ENCODE measurements at places on chromosomes 5 and 9.

DNA sequence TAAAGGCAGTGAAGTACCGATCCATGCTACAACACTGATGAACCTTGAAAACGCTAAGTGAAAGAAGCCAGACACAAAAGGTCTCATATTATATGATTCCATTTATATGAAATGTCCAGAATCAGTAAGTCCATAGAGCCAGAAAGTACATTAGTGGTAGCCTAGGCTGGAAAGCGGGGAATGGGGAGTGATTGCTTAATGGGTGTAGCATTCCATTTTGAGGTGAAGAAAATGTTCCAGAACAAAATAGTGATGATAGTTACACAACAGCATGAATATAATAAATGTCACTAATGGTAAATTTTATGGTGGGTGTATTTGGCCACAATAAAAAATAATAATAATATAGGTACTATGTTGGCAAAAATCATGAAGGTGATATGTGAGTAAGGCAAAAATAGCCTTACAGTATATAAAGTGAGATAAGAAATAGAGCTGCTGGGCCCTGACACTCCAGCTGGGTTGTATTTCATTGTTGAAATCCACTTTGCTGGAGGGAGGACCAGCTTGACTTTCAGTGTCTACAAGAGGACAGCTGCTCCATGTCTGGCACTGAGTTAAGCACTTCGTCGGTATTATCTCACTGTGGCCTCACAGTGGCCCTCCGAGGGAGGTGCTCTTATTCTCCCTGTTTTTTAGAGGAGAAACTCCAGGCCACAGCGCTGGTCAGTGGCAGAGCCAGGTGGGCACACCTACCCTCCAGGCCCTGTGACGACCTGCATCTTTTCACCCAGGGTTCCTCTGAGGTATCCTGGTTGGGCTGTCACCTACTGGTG is 22.4 kb upstream of the ANGPTL2 start:
- DNase-seq: no peak

- no peak for DNase-seq
Observed at GRCh38 chr9:125844611-125845010, 97.4 kb downstream of the PBX3 start.

DNA sequence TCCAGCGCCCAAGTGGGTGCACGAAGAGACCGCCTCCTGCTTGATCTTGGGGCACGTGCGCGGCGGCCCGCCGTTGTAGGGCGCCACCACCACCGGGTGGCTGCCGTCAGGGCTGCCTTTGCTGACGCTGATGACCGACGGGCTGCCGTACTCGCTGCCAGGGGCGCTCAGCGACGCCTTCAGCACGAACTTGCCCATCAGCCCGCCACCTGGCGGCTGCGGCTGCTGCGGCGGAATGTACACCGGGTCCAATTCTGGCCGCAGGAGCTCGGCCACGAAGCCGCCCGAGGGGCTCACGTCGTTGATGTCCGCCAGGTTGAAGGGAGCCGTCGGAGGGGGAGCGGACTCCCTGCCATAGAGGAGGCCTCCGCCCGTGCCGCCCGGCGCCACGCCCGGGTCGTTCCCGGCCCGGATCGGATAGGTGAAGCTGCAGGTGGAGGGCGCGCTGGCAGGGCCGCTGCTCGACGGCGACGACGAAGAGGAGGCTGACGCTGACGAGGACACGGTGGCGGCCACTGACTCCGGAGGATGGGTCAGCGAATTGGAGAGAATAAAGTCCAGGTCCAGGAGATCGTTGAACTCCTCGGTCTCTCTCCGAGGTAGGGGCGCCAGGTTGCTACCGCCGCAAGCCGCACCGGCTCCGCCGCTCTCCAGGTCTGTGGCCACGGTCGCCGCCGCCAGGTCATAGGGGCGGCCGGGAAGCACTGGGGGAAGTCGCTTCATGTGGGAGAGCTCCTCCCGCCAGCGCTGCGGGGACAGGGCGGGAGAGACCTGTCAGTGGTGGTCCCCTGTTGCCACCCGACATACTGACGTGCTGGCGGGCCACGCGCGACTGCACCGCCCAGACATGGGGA is 1.8 kb downstream of the KLF4 start:
- peak; percentile 60 for DNase-seq

GRCh38 chr9:134243778-134244467 is 79.6 kb upstream of the RNU6ATAC start:
- DNase-seq: no peak

- DNase-seq: peak; percentile 18
Observed at GRCh38 chr9:77021291-77021894, 1.9 kb downstream of the FOXB2 start.

DNA sequence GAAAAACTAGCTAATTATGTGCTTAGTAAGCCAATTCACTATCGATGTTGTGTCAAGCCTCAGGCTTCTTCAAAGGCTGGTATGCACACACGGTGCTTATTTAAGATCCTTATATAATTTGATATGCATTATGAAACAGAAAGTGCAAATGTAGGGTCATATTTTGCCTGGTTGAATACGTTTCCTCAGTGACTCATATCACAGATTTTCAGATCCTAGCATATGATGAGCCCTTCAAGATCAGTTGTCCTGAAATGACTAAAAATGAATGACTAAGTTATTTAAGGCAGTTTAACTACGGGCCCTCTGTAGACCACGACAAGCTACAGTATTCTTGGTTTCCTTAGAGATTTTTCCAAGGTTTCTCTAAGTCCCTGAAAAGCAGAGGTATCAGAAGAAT is 778.3 kb downstream of the PRELID2 start:
- no peak for DNase-seq

DNA sequence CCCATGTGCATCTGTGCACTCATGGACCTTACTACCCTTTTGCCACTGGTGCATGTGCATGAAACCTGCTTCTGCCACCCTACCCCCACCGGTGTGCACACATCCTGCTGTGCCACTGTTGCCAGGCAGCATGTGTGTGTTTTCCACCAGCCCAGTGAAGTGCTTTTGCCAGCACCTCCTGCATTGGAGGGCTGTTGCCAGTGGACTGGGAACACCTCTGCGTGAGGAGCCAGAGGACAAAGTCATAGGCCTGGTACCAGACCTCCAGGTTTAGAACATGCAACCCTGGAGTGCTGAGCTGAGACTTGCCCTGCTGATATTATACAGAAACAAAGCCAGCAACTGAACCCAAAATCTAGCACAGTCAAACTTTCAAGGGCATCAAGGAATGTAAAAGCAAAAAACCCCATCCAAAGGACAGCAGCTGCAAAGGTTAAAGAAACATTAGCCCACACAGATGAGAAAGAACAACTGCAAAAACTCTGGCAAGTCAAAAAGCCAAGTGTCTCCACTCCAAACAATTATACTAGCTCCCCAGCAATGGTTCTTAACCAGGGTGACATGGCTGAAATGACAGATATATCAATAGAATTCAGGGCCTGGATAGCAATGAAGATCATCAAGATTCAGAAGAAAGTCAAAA is 70.6 kb upstream of the PTPN3 start:
- no peak for DNase-seq

DNA sequence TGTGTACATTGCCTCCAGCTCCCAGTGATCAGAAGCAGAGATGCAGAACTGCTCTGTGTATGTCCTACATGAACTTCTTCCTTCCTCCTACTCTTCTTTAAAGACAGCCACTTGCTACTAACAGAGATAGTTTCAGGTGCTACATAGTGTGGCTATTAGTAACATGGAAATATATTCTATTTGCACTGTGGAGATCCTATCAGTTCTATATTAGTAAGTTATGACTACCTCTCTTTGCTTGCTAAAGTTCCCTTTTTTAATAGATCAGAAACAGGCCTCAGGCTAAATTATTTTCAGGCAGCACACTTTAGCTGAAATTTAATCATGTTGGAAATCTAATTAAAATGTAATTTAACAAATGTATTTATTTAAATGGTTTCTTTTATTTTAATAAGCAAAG is 64.4 kb upstream of the TNFSF8 start:
- no peak for DNase-seq

DNA sequence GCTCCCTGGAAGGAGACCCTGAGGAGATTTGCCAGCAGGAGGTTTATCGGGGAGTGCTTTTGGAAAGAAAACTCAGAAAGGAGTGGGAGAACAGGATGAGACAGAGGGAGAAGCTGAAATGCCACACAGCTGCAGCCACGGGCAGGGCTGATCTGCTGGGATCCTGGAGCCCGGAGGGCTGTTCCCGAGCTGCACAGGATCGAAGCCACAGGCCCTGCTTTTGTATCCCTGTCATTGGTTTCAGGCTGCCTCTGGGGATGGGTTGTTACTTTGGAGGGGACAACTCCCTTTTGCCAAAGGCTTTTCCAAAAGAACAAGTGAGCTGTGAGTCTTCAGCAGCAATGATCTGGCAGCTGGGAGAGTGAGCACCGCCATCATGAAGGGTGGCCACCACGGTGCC is 152.5 kb upstream of the PTCH1 start:
- DNase-seq: no peak

GRCh38 chr5:59222687-59223511 is 640.0 kb downstream of the RAB3C start:
- DNase-seq: no peak

Data from large intestine (tissue), 12 donors.